ENCODE measurements at places on chromosomes 3 and 15.
A peak's percentile ranks its signal among the peaks of the same experiment; 100 is the strongest.

- H3K36me3 ChIP-seq: no peaks in the 10 kb centered on the region
- H3K4me1 ChIP-seq: no peaks in the 10 kb centered on the region
- no peaks in the 10 kb centered on the region for H3K27me3 ChIP-seq
Observed at GRCh38 chr3:170732660-170733245, 137.2 kb downstream of the RPL22L1 start.

GRCh38 chr3:37223576-37223975, 49.2 kb upstream of the LRRFIP2 start:
- H3K36me3 ChIP-seq: no peaks in the 10 kb centered on the region
- H3K4me3 ChIP-seq: no peak overlapping the region
- no peaks in the 10 kb centered on the region for H3K4me1 ChIP-seq
- H3K27ac ChIP-seq: no peak overlapping the region
- no peak for DNase-seq

GRCh38 chr3:34132069-34132692, 333.8 kb downstream of the PDCD6IP start:
- H3K27ac ChIP-seq: no peak overlapping the region
- H3K4me1 ChIP-seq: no peaks in the 10 kb centered on the region
- no peak for DNase-seq
- H3K36me3 ChIP-seq: no peaks in the 10 kb centered on the region

DNA sequence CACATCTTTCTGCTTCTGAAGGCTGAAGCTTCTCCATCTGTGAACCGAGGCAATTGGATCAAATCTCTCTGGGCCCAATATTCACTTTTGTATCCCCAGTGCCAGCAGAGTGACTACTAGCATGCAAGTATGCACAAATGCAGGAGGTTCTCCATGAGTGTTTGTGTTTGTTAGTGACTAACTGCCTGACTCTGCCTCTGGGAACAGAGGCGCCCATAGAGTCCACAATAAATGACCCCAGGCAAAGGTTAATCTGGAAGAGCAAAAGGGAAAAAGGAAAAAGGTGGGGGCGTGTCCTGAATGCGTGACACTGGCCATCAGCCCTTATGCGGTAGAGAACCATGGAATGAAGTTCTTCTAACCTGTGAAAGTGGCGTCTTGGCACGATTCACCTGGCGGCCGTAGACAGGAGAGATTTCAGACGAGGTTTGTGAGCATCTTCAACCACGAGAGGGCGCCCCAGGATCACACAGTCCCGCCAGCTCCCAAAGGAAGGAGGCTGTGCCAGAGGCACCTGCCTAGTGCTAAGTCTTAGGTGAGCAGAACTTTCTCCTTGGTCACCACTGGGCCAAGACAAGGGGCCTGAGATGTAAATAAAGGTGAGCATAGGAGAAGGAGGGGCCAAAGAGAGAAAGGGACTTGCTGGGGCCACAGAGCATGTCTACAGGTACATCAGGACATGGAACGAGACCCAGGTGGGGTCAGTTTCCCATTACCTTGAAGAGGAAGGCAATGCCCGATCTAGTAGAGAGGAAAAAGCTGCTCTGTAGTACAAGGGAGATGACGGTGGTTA, 44.2 kb downstream of the RBPMS2 start:
- H3K27me3 ChIP-seq: no peaks in the 10 kb centered on the region
- peak; percentile 95 for DNase-seq
- no peak overlapping the region for H3K4me3 ChIP-seq
- no peak overlapping the region for H3K27ac ChIP-seq
- no peaks in the 10 kb centered on the region for H3K4me1 ChIP-seq

GRCh38 chr15:51401872-51402517, 60.5 kb downstream of the GLDN start:
- DNase-seq: peak; percentile 76
- no peak overlapping the region for H3K4me3 ChIP-seq
- H3K36me3 ChIP-seq: peaks cover 6% of the 10 kb centered on the region

DNA sequence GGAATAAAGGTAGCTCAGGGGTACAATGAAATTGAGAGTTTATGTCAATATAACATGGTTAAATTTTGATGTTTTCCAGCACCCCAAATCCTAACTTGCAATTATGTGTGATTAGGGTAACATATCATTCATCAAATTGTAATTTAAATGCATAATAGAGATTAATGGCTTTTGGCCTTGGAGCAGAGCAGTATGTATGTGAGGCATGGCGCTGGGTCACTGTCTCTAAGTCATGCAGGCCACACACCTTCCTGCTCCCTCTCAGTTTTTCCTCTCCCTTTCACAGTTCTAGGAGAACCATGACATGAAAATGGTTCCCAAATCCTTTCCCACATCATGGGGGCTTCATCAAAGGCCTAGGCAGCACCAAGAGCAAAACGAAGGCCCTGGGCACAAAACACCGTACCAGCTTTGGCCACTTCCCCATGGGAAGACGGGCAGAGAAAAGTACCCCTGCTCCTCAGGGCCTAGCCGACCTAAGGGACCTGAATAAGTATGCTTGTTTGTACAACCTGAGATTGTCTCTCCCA, 3.9 kb upstream of the SRP14 start:
- H3K4me1 ChIP-seq: no peaks in the 10 kb centered on the region
- no peak overlapping the region for H3K27ac ChIP-seq
- no peaks in the 10 kb centered on the region for H3K36me3 ChIP-seq

DNA sequence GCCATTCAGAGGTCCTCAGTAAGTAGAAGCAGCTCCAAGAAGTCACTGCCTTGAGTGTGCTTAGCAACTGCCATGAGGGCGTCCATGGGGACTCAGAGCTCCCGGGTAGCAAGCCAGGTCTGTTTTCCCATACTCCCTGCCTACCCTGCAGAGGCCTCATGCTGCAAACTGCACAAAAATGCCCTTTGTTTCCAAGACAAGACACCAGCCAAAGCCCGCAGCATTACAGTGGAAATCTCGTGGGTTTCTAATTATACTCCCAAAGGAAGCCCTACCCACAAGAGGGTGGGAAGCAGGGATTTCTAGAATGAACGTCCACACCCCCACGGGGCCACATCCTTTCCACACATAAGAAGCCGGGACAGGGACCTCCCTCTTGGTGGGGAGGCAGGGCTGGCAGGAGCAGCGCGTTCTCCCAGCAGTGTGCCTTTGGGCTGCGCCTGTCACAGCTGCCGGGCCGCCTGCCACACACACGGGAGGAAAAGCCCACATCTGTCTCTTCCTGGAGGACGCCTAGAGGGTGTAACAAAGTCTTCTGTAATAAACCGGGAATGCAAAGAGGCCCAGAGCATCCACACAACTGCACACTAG, 31.1 kb downstream of the FAM174B start:
- no peaks in the 10 kb centered on the region for H3K4me1 ChIP-seq
- DNase-seq: no peak
- no peaks in the 10 kb centered on the region for H3K27me3 ChIP-seq

DNA sequence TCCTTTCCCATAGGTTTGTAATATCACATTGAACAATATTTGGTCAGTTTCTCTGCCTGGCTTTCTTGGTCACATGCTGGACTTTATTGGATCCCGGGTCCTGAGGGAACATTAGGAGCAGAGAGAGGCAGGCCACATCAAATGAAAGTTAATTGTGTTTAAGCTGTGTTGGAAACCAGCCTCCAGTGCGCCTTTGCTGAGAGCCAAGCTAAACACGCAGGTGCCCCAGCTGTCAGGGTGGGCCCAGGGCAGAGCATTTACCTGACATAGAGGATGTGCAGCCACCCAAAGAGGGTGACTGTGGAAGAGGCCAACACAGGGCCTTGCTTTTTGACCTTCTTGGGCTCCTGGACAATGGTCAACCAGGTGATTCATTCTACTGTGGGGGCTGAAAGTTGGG, 149.3 kb downstream of the EBLN2 start:
- no peak overlapping the region for H3K27ac ChIP-seq
- H3K4me1 ChIP-seq: no peaks in the 10 kb centered on the region
- no peak overlapping the region for H3K4me3 ChIP-seq
- H3K36me3 ChIP-seq: no peaks in the 10 kb centered on the region
- DNase-seq: no peak
- peaks cover 3% of the 10 kb centered on the region for H3K27me3 ChIP-seq

DNA sequence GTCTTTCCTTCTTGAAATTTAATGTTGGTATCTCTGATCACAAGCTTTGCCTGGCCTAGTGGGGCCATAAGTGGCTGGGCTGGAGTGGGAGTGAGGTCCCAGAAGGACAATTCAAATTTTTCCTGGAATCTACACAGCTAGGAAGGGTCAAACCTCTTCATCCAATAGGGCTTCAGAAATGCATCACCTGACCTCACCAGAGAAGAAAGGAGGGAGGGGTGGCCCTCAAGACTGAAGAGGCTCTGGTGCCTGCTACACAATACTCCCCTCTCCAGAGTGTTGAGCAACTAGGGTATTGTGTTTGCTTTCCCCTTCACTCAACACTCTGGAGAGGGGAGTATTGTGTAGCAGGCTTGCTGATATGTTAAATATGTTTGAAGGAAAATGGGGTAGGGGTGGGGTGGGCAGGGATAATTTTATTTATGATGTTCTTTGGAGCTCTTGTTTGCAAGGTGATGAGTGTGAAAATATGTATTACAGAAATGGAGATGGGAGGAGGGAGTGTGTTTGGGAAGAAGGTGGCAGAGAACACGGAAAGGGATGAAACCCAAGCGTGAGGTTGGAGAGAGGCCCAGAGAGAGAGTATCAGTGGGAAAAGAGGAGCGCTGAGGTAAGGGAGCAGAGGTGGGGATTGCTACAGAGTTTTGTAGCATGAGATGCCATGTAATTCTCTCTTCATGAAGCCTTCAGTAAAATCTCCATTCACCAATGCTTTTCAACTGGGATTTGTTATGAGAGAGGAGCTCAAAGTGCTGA, 5.7 kb upstream of the KLHL24 start:
- no peak overlapping the region for H3K27ac ChIP-seq
- H3K27me3 ChIP-seq: no peaks in the 10 kb centered on the region
- no peaks in the 10 kb centered on the region for H3K4me1 ChIP-seq
- no peak for DNase-seq
- H3K4me3 ChIP-seq: no peak overlapping the region

DNA sequence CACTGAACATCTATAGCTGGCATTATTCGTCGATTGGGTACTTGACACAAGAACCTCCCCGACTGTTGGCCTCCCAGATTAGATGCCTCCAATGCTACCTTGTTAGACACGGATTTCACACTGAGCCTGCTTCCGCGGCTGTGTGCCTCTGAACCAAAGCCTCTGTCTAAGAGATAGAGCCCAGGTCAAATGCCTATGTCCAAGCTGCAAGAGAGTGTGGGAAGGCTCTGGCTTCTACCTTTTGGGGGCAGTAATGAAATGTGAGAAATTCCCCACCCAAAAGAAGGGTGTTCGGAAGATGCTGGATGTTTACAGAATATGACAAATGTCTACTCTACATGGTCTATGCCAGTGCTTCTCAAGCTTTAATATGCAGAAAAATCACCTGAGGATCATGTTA, 2.0 kb upstream of the RPUSD2 start:
- no peaks in the 10 kb centered on the region for H3K27me3 ChIP-seq
- H3K4me3 ChIP-seq: no peak overlapping the region
- peaks cover 5% of the 10 kb centered on the region for H3K4me1 ChIP-seq
- no peak overlapping the region for H3K27ac ChIP-seq

- no peaks in the 10 kb centered on the region for H3K4me1 ChIP-seq
- no peak overlapping the region for H3K27ac ChIP-seq
- no peak for DNase-seq
- H3K27me3 ChIP-seq: no peaks in the 10 kb centered on the region
- no peak overlapping the region for H3K4me3 ChIP-seq
Observed at GRCh38 chr3:59867185-59868002, 817.6 kb upstream of the CFAP20DC start.

DNA sequence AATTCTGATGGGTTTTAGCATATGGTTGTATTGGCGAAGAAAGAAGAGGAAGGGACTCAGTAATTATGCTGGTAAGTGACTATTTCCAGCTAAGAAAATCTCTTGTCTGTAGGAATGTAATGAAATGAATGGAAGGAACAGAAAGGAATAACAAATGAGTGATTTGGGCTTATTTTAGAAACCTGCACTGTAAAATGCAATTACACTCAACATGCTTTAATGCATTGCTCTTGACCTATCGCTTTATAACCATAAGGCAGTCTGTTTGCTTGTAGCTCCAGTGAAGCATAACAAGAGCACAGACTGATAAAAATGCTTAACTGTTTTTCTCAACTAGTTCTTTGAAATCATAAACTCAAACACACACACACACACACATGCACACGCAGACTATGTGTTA, 549.0 kb downstream of the ROBO2 start:
- DNase-seq: no peak
- no peak overlapping the region for H3K27ac ChIP-seq
- no peaks in the 10 kb centered on the region for H3K36me3 ChIP-seq
- no peaks in the 10 kb centered on the region for H3K27me3 ChIP-seq
- H3K4me1 ChIP-seq: no peaks in the 10 kb centered on the region
- no peak overlapping the region for H3K4me3 ChIP-seq

DNA sequence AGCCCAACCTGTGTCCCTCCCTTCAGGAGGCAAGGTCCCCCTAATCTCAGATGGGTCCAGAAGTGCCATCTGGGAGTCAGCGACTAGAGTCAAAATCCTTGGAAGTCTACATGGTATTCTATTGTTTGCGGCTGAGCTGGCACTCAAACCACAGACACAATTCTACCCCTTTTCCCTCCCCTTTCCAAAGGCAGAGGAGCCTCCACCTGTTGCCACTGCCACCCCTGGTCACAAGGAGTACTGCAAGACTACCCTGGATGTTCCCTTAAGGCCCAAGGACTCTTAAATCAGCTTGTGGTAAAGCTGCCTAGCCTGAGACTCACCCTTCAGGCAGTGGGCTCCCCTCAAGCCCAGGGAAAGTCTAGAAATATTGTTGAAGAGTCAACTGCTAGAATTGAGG, 4.3 kb upstream of the OR5H6 start:
- DNase-seq: no peak
- H3K36me3 ChIP-seq: no peaks in the 10 kb centered on the region
- no peak overlapping the region for H3K27ac ChIP-seq
- H3K27me3 ChIP-seq: no peaks in the 10 kb centered on the region

DNA sequence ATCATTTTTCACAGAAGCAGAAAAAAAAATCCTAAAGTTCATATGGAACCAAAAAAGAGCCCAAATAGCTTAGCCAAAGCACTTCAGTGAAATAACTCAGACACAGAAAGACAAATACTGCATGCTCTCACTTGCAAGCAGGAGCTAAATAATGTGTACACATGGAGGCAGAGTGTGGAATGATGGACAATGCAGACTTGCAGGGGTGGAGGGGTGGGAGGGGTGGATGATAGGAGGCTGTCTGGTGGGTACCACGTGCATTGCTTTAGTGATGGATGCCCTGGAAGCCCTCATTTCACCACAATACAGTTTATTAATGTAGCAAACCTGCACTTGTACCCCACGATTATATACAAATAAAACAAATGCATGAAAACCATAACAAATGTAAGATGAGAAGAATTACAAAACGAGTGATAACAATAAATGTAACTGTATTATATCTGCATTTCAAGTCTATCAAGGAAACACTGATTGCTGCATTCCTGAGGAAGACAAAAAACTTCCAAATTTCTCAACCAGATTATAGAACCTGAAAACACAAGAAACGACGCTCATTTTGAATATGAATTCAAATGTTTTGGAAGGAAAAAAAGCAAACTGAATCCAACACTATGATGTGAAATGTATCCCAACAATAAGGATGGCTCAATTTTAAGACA, 96.5 kb downstream of the DLG1 start:
- no peaks in the 10 kb centered on the region for H3K4me1 ChIP-seq
- no peak for DNase-seq
- H3K36me3 ChIP-seq: no peaks in the 10 kb centered on the region
- H3K27ac ChIP-seq: no peak overlapping the region

GRCh38 chr3:11077466-11077865, 76.8 kb upstream of the HRH1 start:
- no peak overlapping the region for H3K4me3 ChIP-seq
- no peaks in the 10 kb centered on the region for H3K4me1 ChIP-seq
- no peak for DNase-seq
- H3K27me3 ChIP-seq: no peaks in the 10 kb centered on the region
- H3K27ac ChIP-seq: no peak overlapping the region
- H3K36me3 ChIP-seq: no peaks in the 10 kb centered on the region

- H3K4me3 ChIP-seq: no peak overlapping the region
- no peaks in the 10 kb centered on the region for H3K36me3 ChIP-seq
- no peak for DNase-seq
- H3K4me1 ChIP-seq: no peaks in the 10 kb centered on the region
- H3K27me3 ChIP-seq: no peaks in the 10 kb centered on the region
Observed at GRCh38 chr3:121794264-121794983, 40.4 kb downstream of the IQCB1 start.
